ENCODE measurements at places on chromosomes 13 and 19.

GRCh38 chr13:56201834-56202233 is 938.9 kb upstream of the PRR20A start:
- no peak for DNase-seq

DNA sequence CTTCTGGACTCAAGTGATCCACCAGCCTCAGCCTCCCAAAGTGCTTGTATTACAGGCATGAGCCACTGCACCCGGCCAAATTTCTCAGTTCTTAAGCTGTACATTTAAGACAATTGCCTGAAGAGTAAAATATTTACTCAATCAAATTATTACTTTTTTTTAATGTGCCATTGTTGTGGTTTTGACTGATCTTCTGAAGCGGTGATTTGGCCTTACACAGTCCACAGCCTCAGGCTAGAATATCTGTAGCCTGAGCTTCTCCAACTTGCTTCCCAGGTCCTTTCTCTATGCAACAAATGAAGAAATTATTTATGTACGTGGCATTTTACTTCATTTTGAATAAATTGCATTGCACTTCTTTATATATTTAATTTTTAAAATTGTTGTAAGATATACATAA is 281.3 kb downstream of the KLF5 start:
- no peak for DNase-seq

GRCh38 chr13:104170980-104171555 is 1104.9 kb upstream of the SLC10A2 start:
- DNase-seq: no peak

DNA sequence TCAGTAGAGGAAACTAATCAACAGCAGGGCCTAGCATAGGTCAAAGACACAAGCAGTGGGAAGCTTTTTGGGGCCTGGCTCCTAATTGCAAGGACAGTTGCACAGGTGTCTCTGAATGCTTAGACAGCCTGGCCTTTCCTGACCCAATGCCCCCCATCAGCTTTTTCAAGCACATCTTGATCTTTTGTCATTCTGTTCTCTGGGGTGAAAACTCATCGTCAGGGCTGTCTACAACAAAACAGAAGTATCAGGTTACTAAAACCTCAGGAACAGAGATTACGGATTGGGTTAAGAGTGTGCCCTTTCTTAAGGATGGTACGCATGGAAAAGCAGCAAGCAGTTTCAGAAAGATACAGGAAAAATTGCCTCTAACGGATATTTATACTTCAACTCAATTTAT is 8.3 kb upstream of the ZNF254 start:
- DNase-seq: no peak

- DNase-seq: no peak
Measured at GRCh38 chr19:2270157-2270422, 11.9 kb downstream of the PEAK3 start.

GRCh38 chr13:57996717-57997116 is 365.2 kb downstream of the PCDH17 start:
- DNase-seq: no peak

GRCh38 chr13:37486171-37486681 is 112.3 kb downstream of the POSTN start:
- DNase-seq: no peak

DNA sequence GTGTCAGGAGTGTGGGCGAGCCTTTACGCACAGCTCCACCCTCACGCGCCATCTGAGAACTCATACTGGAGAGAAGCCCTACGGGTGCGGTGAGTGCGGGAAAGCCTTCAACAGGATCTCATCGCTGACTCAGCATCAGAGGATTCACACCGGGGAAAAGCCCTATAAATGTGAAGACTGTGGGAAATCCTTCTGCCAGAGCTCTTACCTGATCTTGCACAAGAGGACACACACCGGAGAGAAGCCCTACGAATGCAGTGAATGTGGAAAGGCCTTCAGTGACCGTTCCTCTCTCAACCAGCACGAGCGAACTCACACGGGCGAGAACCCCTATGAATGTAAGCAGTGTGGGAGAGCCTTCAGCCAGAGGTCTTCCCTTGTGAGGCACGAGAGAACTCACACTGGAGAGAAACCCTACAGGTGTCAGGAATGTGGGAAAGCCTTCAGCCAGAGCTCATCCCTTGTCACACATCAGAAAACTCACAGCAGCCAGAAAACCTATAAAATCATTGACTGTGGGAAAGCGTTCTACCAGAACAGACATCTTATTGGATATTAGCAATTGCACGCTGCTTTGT is 6.9 kb upstream of the ZNF555 start:
- no peak for DNase-seq

GRCh38 chr13:35159041-35159440 is 217.0 kb downstream of the NBEA start:
- DNase-seq: no peak

GRCh38 chr19:17829855-17830566 is 8.7 kb upstream of the INSL3 start:
- DNase-seq: no peak

- no peak for DNase-seq
Measured at GRCh38 chr13:52454459-52454819, 839 bp upstream of the CKAP2 start.

DNA sequence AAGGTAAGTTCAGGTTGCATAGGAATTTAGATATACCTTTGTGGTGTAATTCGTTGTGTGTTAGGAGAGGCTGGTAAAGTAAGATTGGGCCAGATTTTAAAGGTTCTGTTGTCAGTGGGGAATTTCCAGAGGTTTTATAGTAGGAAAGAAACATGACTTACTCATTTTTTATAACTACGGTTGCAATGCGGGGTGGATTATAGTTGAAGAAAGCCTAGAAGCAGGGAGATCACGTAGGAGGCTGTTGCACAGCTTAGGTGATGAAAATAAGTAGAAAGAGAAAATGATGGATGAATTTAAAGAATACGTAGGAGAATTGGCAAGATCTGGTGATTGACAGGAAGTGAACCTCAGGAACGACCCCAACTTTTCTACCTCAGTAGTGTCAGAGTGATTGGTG is 61.1 kb downstream of the PIBF1 start:
- DNase-seq: no peak

DNA sequence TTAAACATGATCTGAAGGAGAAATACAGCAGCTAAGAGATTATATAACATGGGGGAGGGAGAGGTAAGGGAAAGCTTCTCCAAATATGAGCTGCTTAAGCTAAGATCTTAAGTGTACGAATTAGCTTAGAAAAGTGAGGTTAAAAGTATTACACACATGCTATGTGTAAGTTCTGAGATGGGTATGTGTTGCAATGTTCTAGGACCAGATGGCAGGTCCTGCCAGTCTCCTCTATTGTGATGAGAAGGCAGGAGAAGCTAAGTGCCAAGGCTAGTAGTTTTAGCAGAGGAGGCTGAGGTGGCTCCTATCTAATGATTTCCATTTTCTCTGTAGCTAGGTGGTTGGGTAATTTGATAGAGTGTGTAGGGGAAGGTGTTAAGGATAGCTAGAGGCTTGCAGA is 57.6 kb downstream of the MICU2 start:
- DNase-seq: no peak

GRCh38 chr19:41999071-41999877 is 5.2 kb upstream of the ATP1A3 start:
- DNase-seq: no peak

Data from GM18507 (cell line).